Activated T-helper 1 cell treated with anti-CD3 and anti-CD28 coated beads, Interleukin-2, amount 50 U/mL, for 16 hours (primary cell): ENCODE measurements at places on chromosomes 12 and 14.

- DNase-seq = no peak
Observed at GRCh38 chr12:19988948-19989347, 379.4 kb upstream of the PDE3A start.

DNA sequence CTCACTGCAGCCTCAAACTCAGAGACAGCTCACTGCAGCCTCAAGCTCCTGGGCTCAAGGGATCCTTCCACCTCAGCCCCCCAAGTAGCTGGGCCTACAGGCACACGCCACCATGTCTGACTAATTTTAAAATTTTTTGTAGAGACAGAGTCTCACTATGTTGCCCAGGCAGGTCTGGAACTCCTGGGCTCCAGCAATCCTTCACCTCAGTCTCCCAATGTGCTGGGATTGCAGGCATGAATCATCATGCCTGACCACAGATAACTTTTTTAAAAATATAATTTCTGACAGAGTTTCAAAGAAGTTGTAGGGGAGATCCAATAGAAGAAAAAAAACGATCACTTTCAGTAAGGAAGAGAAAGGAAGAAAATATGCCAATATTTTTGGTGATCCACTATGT, 189.7 kb upstream of the CDKN3 start:
- DNase-seq = no peak

GRCh38 chr14:85533861-85534291, 3.9 kb downstream of the FLRT2 start:
- no peak for DNase-seq

DNA sequence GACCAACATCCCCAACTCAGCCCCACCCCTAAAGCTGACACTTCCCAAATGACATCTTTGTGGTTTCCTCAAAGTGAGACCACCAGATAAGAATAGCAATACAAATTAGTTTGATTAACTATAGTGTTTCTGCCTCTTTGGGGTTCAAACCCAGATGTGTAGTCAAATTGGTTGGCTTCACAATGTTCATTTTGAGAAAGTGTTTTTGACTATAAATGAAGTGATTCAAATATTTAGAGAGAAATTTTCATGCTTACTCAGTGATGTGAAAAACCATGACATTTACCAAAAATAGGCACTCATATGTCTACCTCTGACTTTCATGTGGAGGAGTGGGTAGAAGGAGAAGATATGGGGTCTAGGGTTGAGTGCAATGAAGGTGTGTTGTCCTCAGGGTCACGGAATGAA, 218.4 kb downstream of the BCAT1 start:
- no peak for DNase-seq

DNA sequence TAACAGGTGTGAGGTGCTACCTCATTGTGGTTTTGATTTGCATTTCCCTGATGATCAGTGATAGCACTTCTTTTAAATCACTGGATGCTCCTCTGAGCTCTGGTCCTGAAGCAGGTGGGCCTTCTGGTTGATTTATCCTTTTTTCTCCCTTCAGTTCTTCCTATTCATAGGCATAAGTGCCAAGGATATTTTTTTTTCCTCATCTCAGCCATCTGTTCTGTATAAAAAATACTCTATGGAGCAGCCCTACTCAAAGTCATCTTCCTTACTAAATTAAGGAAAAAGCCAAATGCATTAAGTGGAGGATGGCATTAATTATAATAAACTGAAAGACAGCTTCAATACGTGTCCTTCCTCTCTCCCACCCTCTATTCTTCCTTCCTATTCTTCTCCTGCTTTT, 18.4 kb downstream of the SPIC start:
- DNase-seq = no peak

GRCh38 chr12:128761379-128761790, 62.4 kb downstream of the SLC15A4 start:
- no peak for DNase-seq
